Right renal pelvis (tissue), 4 donors: ENCODE measurements at places on chromosomes 2 and 18. TPM values are rescaled to one million over a fixed set of nuclear protein-coding genes. Genes with fewer than 3 reads are reported as not detected.

- DNase-seq = no peak
Observed at GRCh38 chr2:218129458-218130135, 3.8 kb downstream of the CXCR2 start.

GRCh38 chr18:75491361-75491760, 63.9 kb upstream of the SMIM21 start:
- no peak for DNase-seq

DNA sequence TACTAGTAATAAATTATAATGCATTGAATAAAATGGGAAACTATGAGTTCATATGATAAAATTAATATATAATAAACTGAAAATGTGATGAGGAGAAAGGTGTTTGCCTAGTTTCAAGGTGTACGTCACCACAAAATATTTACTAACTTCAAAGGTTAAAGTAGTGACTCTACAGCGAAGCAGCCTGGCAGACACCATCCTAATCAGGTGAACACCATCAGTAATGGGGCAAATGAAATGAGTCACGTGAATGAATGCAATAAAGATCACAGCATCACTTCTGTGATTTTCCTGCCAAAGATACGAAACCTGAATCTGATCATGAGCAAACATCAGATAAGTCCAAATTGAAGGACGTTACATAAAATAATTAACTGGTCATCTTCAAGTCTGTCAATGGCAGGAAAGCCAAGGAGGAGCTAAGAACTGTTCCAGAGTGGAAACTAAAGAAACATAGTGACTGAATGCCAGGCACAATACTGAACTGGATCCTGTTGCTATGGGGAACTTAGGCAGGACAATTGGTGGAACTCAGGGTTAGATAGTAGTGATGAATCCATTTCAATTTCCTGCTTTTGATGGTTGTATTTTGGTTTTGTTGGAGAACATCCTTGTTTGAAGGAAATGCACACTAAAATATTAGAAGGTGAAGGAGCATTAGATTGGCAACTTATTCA, 12.1 kb upstream of the NOSTRIN start:
- DNase-seq = no peak

DNA sequence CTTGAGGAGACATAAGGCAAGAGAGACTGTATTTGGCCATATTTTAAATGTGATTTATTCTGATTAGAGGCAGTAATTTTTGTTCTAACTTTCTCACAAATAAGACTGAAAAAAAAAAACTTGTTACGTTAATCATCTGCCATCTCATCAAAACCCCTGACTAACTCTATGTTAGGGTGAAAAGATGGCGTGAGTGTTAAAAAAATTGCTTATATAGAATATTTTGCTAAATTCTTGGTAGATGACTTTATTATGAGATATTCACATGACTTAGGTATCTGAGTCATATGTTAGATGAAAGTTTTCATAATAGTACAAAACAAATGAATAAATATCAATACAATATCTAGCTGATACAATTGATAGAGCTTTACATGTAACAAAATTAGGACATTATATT, 1508.7 kb upstream of the TMEFF2 start:
- no peak for DNase-seq

GRCh38 chr2:217166241-217166850, 306.5 kb upstream of the TNP1 start:
- DNase-seq = peak; percentile 28

GRCh38 chr2:169095621-169096105, 26.3 kb downstream of the DHRS9 start:
- DNase-seq = no peak

DNA sequence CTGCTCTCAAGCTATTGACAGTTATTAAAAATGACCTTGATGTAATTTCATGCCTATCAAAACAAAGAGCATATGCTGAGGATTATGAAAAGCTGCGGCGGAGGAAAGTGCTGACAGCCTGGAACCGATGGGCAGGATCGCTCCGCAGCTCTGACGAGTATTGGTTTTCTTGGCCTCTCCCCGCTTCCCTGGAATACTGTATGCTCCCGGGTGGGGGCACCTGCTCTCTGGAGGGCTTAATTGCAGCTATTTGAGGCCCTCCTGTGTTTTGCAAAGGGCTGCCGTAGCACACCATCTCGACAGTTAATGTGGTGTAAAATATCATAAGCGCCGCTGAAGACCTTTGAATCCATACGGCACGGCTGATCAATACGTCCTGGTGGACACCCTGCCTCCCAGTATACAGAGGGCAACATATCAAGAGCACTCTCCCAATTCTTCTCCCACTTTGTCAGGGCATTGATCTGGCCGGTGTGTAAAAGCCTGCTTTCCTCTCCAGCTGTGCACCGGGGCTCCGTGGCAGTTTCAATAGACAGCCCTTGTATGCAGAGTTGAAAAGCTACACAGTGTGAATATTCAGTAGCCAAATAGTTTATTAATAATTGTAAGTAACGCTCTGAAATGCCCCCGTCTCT, 662.4 kb downstream of the GALR1 start:
- DNase-seq = no peak

GRCh38 chr18:28767201-28767600, 590.3 kb upstream of the CDH2 start:
- DNase-seq = no peak

DNA sequence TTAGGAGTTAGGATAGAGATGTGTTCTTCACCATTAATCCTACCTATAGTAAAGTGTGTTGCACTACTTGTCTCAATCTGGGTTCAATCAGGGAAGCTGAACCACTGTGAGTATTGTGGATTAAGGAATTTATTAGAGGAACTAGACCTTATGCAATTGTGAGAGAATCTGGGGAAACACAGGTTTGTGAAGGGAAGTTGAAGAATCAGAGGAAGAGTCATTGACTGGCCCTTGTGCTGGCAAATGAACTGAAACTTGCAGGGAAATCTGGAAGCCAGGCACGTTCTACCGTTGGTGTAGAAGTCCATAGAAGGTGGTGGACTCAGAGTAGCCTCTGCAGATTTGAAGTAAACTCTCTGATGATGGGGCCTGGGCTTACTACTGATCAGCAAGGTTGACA, 44.7 kb upstream of the HK2 start:
- no peak for DNase-seq

DNA sequence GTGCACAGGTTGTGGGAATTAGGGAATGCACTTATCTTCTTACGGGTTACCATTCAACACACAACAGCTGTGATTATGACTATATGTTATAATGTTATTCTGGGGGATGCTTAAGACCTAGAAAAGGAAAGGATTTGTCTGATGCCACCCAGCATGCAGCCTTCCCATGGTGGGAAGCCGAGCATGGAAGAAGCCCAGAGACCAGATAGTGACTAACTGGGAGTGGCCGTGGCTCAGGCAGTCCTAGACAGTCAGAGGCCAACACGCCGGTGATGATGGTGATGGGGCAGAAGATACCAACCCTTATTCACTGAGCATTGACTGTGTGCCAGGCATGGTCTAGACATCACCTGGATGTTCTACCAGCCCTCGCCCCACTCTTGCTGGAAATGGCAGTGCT, 35.9 kb downstream of the CYRIA start:
- no peak for DNase-seq

DNA sequence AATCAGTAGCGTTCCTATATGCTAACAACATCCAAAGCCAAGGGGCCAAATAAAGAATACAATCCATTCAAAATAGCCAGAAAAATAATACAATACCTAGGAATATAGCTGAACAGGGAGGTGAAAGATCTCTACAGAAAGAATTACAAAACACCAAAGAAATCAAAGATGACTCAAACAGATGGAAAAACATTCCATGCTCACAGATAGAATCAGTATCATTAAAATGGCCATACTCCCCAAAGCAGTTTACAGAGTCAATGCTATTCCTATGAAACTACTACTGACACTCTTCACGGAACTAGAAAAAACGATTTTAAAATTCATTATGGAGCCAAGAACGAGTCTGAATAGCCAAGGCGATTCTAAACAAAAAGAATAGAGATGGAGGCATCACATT, 57.4 kb downstream of the CCBE1 start:
- DNase-seq = no peak

GRCh38 chr2:21234464-21235120, 110.8 kb downstream of the TDRD15 start:
- DNase-seq = no peak

GRCh38 chr2:15912203-15912602, 28.1 kb upstream of the MYCN start:
- no peak for DNase-seq

- no peak for DNase-seq
Observed at GRCh38 chr2:217647226-217647625, 355.6 kb downstream of the TNS1 start.

DNA sequence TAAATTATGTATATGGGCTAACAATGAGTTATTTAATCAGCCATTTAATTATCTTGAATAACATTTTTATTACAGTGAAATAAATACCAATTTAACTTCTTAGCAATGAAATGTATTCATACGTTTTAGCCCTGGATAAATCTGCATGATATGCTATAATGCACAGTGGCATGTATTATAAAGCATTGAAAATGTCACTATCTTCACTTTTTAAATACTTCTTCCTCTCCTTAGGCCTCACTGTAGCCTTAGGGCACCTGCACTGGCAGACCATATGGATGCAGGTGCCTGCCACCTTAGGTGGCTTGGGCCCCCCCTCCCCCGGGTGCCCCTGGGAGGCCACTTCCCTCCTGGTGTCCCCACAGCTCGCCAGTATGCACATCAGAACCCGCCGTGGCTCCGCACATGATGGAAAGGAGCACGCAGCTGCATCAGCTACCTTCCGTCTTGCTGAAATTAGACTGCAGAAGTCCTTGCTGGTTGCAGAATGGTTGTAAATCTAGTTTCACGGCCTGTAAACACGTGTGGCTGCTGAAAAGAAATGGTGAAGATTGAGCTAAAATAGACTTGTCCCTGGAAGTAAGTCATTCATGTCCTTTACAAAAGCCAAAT, 56.7 kb downstream of the ADI1 start:
- no peak for DNase-seq

GRCh38 chr18:26438980-26439379, 109.4 kb downstream of the KCTD1 start:
- no peak for DNase-seq

NAT8 gene
- polyA plus RNA-seq = 23.8 TPM

MITD1 gene
- 52.6 TPM for polyA plus RNA-seq

SF3B1 gene
- polyA plus RNA-seq = 500 TPM

B3GNT7 gene
- 3.7 TPM for polyA plus RNA-seq

POU3F3 gene
- 108 TPM for polyA plus RNA-seq
